Activated CD8-positive, alpha-beta memory T cell treated with anti-CD3 and anti-CD28 coated beads for 1 hour (primary cell): ENCODE measurements at places on chromosomes 4 and X.

DNA sequence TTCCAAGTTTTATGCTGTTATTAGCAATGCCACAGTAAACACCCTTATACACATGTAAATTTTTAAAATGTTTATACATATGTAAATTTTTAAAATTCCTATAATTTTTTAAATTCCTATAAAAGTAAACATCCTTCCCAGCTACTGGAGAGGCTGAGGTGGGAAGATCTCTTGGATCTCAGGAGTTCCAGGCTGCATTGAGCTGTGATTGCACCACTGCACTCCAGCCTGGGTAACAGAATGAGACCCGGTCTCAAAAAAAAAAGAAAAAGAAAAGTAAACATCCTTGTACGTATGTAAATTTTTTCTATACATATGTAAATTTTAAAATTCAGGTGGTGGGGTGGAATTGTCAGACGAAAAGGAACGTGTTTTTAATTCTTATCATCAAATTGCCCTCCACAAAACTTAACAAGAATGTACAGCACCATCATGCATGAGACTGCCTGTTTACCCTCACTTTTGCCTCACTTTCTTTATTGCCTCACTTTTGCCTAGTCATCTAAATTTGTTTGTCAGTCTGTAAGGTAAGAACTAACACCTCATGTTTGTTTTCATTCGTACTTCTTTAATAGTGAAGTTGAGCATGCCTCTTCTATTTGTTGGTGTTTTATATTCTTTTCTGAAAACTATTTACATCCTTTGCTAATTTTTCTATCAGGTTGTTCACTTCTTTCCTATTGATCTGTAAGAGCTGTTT lies 8.0 kb downstream of the SLC7A3 start:
- DNase-seq, result no peak

DNA sequence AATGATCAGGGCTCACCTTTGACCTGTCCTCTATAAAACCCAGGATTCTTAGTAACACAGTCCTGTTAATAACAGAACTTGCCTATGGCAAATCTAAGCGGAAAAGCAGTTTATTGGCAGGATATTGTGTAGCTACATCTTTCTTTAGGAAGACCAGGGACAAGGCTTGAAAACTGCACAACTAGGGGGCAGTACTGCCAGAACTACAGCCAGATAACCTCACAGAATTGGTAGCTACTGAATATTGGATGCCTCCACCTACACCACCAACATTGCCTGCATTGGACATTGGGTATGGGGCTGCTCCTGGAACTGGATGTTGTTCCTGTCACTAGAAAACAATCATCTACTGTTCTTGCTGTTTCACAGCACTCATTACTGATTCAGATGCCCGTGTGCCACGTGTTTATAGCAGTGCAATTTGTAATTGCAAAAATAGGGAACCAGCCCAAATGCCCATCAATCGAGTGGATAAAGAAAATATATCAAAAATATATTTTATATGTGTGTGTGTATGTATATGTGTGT lies 47.4 kb downstream of the REPS2 start:
- DNase-seq, result no peak

GRCh38 chr4:26491449-26492170 lies 1.3 kb upstream of the CCKAR start:
- DNase-seq, result no peak

GRCh38 chr4:140675599-140676231 lies 80.5 kb downstream of the TBC1D9 start:
- DNase-seq, result no peak
